ENCODE measurements at places on chromosomes 4 and X.

DNA sequence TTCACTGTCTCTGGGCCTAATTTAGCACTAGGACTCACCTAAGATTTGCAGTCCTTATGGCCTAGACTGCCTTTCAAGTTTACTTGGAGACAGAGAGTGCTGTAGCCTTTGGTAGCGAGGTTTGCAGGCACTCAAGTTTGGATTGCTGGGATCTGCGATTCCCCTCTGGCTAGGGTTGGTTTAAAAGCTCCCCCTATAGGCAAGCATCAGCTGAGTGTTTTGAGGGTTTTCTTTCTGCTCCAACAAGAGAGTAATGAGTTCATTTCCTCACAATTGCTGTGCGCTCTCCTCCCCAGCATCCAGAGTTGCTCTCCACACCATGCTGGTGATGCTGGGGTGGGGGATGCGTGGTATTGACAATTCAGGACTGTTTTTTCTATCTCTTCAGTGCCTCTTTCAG lies 206.9 kb downstream of the GLUD2 start:
- DNase-seq = peak; percentile 10

- no peak for DNase-seq
Measured at GRCh38 chr4:53981567-53981966, 82.8 kb downstream of the CHIC2 start.

GRCh38 chr4:121228848-121229247 lies 64.7 kb upstream of the TNIP3 start:
- no peak for DNase-seq

GRCh38 chrX:40290517-40290916 lies 192.8 kb upstream of the BCOR start:
- DNase-seq = no peak

- no peak for DNase-seq
Measured at GRCh38 chr4:47203593-47203992, 172.2 kb downstream of the GABRB1 start.

DNA sequence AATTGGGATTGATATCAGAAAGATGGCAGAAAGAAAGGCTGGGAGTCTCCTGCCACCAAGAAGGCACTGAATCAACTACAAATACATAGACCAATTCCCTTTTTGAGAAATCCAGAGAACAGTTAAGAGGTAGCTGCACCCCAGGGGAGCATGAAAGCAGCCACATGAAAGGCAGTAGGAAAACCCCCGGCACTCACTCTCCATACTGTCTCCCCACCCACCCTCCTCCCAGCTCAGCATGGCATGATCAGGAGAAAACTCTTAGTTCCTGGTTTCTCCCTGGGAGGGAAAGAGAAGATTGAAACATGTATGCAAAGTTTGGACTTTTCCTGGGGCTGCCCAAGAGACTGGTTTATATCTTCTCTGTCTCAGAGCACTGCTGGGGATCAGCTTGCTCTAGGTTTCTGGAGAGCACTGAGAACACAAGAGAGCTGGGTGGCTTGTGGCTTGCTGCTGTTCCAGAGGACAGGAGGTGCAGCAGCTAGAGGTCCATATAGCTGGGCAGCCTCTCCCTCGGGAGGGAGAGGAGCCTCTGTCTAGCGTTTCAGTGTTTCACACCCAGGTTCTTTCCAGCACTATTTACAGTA lies 305.7 kb downstream of the PDGFC start:
- no peak for DNase-seq

DNA sequence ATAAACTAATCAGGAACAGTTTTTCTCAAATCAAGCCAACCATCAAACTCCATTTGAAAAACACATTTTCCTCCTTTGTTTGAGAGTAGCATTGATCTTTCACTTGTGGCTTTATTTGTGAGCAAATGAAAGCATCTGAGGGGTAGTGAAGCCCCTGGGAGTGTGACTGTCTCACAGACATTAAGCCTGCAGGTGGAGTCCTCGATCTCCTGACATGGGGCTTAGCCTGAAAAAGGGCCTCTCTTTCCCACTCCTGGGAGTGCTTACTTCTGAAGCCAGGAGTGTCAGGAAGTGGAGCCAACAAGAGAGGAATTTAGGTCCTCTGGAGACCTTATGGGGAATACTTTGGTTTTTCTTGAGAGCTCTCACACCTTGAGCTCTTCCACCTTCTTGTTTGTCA lies 158.2 kb upstream of the SFRP2 start:
- DNase-seq = no peak

- no peak for DNase-seq
Measured at GRCh38 chrX:44225667-44226066, 117.8 kb downstream of the EFHC2 start.

GRCh38 chrX:139924696-139925095 lies 8.2 kb downstream of the ATP11C start:
- no peak for DNase-seq

GRCh38 chrX:65723706-65724105 lies 56.3 kb downstream of the MSN start:
- no peak for DNase-seq

GRCh38 chr4:3655485-3655884 lies 110.7 kb upstream of the ADRA2C start:
- DNase-seq = no peak

DNA sequence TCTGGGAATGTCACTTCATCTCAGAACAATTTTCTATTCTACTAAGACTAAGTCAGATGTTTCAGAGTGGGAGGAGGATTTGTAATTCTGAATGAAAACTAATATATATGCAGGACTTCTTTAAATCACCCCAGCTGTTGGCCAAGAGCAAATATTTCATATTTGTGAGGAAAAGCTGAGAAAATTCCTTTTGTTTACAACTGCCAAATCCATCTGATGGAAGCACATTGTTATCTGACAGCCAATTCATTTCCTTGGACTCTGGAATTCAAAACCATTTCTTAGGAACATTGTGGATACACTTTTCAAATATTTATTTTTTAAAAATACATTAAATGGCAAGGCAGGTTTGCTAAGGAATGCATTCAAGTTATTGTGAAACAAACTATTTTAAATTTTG lies 8.0 kb downstream of the SLIT2 start:
- DNase-seq = peak; percentile 66

- DNase-seq = no peak
Measured at GRCh38 chrX:109914114-109914849, 88.6 kb upstream of the TMEM164 start.

GRCh38 chrX:78387364-78387763 lies 60.0 kb upstream of the CYSLTR1 start:
- DNase-seq = no peak

- peak; percentile 90 for DNase-seq
Measured at GRCh38 chr4:33709247-33709646, 2535.1 kb downstream of the ARAP2 start.

- peak; percentile 94 for DNase-seq
Measured at GRCh38 chr4:16532240-16532970, 306.1 kb upstream of the TAPT1 start.

GRCh38 chr4:7155590-7156071 lies 36.7 kb upstream of the SORCS2 start:
- peak; percentile 44 for DNase-seq

GRCh38 chrX:66233209-66233608 lies 69.2 kb downstream of the HEPH start:
- DNase-seq = no peak

- DNase-seq = no peak
Measured at GRCh38 chrX:30831082-30831481, 58.0 kb downstream of the TAB3 start.

- DNase-seq = no peak
Measured at GRCh38 chr4:176782794-176783193, 9.9 kb downstream of the VEGFC start.

DNA sequence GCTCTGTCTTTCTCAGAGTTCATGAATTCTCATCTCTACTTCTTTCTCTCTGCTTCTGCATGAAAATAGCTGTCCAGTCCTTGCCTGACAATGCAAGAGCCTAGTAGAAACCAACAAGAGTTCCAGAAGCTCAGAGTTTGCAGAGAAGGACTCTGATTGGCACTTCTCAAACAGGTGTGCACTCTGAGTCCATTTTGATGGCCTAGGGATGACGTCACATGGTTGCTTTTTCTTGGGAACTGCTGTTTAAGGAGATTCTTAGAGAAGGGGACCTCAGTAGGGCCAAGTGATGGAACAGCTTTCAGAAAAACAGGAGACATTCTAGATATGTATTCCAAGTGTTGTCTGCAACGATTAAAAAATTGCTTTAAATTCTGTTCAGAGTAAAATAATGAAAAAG lies 56.8 kb downstream of the HMGB2 start:
- DNase-seq = no peak

DNA sequence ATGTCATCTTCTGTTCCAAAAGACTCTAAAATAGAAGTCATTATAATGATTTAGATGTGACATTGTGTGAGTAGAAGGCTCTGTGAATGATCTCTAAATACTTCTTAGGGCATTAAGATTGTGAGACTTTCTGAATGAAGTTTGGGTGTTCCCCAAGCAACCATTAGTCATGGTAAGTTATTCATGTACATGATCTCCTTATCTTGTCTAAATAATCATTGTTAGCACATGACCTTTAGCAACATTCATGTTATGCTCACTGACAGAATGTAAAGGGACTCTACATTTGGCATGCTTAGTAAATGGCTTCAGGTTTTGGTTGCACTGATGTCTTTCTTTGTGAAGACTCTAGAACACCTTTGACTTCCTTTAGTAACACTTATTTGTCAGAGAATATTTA lies 140.8 kb upstream of the AGA start:
- no peak for DNase-seq

- DNase-seq = no peak
Measured at GRCh38 chr4:153934688-153935017, 145.8 kb upstream of the SFRP2 start.

DNA sequence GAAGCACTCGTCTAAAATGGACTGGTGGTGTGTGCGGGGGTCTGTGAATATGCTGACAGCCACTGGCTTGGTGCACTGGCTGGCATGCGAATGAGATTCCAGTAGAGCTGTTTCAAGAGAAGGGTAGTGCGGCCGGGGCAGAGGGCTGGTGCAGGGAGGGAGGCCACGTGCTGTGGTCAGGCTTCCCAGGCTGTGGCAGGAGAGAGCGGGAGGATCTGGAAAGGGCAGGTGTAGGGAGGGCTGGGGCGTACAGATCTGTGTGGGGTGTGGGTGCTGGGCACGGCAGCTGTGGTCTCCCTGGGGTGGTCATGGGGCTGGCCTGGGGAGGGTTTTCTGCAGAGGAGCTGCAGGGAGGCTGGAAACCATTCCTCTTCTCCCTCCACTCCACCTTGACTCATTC lies 30.2 kb downstream of the SORCS2 start:
- no peak for DNase-seq

DNA sequence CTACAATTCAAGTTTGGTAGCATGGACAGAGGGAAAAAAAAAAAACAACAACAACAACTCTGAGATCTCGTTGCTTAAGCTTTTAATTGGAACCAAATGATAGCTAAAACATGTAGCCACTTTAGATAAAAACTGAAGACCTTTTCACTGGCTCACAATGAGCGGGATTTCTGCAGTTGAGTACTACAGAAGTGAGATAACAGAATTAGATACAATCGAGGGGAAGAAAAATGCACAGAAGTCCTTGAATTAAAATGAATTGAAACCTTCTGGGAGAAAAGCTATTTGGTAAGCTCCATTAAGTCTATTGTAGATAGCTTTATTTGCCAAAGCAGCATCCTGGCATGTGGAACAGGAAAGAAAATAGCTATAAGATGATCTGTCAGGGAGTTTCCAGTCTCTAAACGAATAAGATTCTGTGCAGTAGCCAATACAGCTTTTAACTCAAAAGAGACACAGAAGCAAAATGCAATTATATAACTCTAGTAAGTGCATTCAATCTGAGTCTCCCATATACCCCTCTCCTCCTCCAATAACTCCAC lies 248.5 kb downstream of the ENOX2 start:
- DNase-seq = peak; percentile 6

DNA sequence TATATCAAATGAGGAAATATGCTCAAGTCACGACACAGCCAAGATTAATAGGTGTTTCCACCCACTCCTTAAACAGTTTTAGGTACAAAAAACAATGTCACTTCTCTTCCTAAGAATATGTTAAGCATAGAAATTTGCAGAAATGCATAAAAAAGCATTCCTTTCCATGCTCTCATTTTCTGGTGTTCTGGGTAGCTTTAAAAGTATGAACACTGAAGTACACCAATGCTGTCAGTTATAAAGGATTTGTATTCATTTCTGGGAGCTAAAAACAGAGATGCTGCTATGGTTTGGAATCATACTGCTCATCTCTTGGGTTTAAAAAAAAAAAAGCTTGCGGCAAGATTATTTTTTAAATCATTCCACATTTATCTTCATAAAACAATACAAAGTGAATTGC lies 20.8 kb downstream of the SH3RF1 start:
- no peak for DNase-seq

GRCh38 chr4:10973686-10974085 lies 289.1 kb upstream of the CLNK start:
- no peak for DNase-seq

DNA sequence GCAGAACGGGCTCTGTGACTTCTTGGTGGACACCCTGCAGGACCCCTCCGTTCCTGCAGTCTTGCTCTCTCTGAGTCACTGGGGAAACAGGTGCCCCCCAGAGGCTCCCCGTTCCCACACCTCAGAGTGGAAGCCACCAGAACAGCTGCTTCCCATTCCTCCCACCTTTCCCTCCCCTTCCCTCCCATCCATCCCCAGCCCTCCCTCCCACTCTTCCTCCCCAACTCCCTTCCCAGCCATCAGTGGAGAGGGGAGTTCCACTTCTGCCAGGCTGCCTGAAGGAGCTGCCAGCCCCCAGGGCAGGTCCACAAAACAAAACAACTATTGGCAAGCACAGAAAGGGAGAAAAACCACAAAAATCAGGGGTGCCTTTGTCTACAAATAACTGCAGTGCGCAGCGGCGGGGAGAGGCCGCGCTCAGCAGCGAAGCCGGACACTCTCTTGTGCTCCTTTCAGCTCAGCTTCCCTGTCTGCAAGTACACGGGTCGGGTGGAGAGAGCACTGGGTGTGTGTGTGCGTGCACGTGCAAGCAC lies 8.1 kb downstream of the SSR4 start:
- no peak for DNase-seq

- DNase-seq = no peak
Measured at GRCh38 chr4:125992891-125993290, 678.1 kb downstream of the FAT4 start.
